ENCODE measurements at places on chromosomes 11 and 22.

DNA sequence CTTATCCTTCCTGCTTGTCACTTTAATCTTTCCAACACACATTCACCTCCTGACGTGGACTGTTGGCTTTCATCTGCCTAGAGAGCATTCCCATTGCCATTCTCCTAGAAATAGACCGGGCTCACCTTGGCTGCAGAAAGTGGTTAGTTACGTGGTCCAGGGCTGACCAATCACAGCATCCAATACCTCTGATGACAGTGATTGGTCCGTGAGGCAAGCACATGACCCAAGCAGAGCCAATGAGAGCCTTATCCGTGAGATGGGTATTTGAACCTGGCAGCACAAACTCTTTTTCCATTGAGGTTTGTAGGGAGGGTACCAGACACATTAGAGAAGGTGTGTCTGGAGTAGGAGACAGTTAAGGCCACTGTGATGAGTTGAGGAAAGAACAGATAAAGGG is 85.8 kb downstream of the MIAT start:
- no peak for DNase-seq

- DNase-seq: no peak
Measured at GRCh38 chr11:113446112-113446511, 29.1 kb downstream of the DRD2 start.

DNA sequence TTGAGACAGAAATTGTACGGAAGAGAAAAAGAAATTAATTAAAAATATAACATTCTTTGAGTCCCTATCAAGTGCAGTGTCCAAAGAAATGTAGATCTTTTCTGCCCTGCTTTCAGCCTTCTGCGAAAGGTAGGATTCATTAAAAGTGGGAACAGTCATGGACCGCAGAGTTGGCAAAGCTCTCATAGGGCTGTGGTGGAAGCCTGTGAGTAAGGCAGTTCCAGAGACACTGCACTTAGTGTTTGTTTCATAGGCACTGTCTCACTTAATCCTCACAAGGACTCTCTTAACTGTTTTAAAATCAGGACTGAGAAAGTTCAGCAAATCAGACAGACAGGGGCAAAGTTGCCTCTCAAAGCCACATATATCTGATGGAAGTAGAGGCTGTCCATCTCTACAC is 5.5 kb downstream of the MRGPRX2 start:
- no peak for DNase-seq

DNA sequence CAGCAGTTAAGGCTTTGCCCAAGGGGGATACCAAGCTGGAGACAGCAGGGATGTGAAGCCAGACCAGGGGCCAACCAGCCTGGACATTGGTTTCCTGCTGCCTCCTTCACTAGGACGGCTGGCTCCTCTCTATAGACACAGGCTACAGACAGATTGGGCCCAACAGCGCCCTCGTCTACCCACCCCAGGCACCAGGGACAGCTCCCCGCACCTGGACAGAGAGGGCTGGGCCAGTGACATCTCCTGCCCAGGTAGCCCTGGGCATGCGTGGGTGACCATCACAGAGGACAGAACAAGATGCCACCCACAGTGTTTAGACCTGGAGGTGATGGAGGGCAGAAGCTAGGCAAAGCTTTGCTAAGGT is 1.2 kb downstream of the DKK3 start:
- no peak for DNase-seq

GRCh38 chr11:56522008-56522407 is 21.0 kb downstream of the OR5M11 start:
- no peak for DNase-seq

All from right hindlimb (tissue), 1 donor.